T-helper 1 cell (primary cell): ENCODE measurements at places on chromosomes 2 and 18.

GRCh38 chr2:98866033-98866432 is 70.0 kb downstream of the CRACDL start:
- no peak for DNase-seq

DNA sequence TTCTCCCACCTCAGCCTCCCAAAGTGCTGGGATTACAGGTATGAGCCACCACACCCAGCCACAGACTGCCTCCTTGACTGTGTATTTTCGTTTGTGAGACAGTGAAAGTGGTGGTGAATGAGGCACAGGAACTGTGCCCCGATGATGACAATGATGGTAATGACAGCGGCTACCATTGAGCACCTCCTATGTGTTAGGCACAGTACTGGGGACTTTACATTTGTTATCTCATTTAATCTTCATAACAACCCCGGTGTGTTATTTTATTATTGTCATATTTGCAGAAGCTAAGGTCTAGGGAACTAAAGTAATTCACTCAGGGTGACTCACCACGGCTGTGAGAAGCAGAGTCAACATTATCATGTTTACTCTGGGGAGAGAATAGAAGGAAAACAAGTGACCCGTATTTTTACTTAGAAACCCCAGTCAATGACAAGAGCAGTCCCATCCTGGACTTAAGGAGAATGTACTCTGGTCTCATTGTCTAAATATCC is 77.6 kb upstream of the ALPP start:
- no peak for DNase-seq

DNA sequence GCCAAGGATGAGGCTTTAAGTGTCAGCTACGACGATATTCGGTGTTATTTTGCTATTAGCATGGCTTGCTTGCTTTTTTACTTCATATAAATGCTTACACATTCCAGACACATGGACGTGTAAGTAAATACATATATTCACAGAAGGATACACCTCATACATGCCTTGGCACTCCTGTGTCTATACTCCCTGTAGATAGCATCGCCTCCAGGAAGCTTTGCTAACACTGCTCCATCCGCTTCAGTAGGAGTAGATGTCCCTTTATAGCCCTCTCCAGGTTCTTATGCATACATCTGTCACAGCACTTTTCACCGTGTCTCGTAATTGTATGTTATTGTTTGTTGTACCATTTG is 27.5 kb upstream of the KCTD1 start:
- no peak for DNase-seq

DNA sequence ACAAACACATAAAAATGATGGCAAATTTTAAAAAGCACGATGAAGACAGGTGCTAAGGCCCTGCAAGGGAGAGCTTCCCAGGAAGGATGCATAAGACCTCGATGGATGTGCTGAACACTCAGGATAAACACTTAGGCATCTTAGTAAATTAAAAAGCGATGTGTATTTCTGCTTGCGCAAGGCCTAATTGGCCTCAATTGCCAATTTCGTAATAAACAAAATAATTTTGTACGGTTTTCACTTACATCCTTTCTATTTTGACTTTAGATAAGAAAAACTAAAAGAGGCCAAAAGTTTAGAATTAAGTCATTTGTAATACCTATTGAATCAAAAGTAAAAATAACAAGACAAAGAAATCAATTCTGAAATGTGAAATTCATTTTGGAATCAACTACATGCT is 189.1 kb downstream of the TCF4 start:
- DNase-seq, result no peak

DNA sequence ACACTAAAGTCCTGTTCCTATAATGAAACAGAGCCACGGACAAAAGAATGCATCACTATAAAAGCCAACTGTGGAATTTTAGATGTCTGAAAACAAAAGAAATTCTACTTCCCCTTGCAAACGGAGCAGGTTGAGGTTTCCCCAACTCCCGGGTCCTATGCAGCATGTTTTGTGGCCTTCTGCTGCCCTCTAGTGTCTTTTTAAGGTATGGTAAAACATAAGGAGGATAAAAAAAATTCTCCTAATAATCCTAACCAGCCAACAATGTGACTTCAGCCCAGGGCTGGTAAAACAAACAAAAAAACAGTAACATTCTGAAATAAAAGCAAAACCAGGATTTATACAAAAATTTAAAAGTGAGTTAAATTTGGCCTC is 539.5 kb downstream of the NRXN1 start:
- DNase-seq, result peak; percentile 40

DNA sequence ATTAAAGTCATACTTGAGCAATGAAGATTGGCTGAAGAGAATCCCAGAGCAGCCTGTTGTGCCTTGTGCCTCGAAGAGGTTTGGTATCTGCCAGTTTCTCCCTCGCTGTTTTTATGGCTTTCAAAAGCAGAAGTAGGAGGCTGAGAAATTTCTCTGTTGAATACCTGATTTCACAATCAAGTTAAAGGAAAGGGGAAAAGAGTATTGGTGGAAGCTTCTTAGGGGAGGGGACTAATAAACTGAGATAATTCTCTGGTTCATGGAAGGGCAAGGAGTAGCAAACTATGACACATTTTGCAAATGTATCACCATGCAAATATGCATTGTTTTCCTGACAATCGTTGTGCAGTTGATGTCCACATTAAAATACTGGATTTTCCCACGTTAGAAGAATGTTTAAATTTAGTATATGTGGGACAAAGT is at the start of gene IL1B:
Gene IL1B (minus strand): TSS at position 85 of the 423 bp plus-strand sequence. CDS start 550 bp downstream, outside the sequence.
- DNase-seq, result no peak

GRCh38 chr2:206512999-206513398 is 69.7 kb downstream of the ADAM23 start:
- no peak for DNase-seq

DNA sequence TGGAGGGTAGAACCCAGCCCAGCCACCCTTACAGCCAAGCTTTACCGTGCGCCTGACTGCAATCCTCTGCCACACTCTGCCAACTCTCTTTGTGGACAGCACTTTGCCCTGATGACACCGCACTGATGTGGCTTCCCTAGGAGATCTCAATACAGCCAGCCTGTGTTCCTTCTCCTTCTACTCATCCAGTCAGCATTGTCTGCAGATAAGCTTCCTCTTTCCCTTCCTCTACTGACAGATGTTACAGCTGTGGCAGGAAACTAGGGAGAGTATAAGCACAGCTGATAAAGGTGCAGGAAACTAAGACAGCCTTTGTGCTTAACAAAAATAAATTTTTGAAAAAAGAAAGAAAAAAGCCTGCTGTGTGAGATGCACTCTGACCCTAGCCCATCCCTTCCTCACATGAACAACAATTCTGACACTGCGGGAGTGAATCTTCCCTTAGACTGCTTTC is 25.0 kb downstream of the CEP68 start:
- no peak for DNase-seq

- no peak for DNase-seq
Observed at GRCh38 chr18:3256693-3257626, 5.0 kb upstream of the MYL12B start.

- no peak for DNase-seq
Observed at GRCh38 chr2:12603781-12604295, 112.9 kb upstream of the TRIB2 start.

GRCh38 chr2:16584824-16585540 is 80.7 kb downstream of the CYRIA start:
- DNase-seq, result no peak
